ENCODE measurements at places on chromosomes 7 and 10. TPM values are rescaled to one million over a fixed set of nuclear protein-coding genes. Genes with fewer than 3 reads are reported as not detected.

DNA sequence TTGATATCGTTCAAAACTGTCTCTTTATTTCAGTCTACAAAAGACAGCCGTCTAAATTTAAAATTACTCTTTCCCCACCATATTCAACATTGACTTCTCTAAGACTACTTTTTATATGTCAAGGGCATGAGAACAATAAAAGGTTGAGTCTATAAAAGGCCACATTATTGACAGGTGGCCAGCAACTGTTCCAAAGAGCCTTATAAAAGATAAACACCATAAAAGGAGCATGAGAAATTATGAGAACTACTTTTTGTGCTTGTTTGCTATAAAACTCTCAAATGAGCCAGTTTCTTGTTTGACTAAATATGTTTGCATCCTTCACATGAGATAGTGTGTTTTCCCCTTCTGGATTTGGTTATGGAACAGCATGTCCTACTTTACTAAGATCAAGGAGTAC lies 189.2 kb downstream of the THSD7A start:
- DNase-seq, result no peak
- H3K27me3 ChIP-seq, result no peaks in the 10 kb centered on the region
- no peak overlapping the region for H3K4me3 ChIP-seq
- no peak overlapping the region for H3K27ac ChIP-seq
- no peaks in the 10 kb centered on the region for H3K4me1 ChIP-seq

DNA sequence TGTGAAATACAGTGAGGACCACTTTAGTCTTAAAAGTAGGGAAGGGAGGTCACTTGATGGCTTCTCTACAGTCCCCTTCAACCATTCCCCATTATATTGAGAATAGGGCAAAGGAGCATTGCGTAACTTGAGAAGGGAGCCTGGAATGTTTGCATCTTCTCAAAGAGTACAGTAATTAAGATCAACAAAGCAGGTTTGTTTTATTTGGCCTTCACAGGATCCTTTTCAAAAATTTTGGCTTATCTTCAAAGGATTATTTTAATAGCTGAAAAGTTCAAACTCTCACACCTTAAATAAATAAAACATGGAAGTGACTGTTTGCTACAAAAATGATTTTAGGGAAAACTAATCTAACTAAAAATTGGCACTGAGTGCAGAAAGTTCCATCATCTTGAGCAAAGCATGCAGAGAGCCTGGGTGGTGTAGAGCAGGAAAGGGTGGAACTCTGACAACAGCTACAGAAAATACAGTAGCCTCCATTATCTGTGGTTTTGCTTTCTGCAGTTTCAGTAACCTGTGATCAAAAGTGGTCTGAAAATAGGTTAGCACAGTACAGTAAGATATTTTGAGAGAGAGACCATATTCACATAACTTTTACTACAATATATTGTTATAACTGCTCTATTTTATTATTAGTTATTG lies 214.0 kb downstream of the MDFIC start:
- H3K4me1 ChIP-seq, result peaks cover 26% of the 10 kb centered on the region
- no peak for DNase-seq
- no peak overlapping the region for H3K4me3 ChIP-seq
- H3K27ac ChIP-seq, result no peak overlapping the region

PRPS1L1 gene
- total RNA-seq, result not detected

PITRM1 gene
- 47.5 TPM for total RNA-seq
